ENCODE measurements at places on chromosomes 6 and 20.

- no peak for DNase-seq
Measured at GRCh38 chr6:145886228-145886956, 71.8 kb upstream of the FBXO30 start.

- DNase-seq: no peak
Measured at GRCh38 chr6:149545258-149545753, 537 bp downstream of the PPIL4 start.

DNA sequence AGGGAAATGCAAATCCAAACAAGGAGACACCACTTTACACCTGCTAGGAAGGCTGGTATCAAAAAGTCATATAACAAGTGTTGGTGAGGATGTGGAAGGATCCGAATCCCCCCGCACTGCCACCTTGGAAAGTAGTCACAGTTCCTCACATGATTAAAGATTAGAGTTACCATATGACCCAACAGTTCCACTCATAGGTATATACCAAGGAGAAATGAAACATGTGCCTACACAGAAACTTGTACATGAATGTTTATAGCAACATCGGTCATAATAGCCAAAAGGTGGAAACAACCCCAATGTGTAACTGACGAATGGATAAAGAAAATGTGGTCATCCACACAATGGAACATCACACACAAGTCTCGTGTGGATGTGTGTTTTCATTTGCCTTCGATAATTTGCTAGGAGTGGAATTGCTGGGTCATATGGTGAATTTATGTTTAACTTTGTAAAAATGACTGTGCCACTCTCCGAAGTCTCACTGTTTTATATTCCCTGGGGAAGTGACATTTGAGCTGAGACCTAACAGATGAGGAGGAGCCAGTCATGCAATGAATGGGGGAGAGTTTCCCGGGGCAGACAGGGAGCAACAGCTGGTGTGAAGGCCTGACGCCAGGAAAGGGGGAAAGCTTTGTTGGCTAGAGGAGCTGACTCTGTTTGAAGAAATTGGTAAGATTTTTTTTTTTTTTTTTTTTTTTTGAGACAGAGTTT, 125.9 kb upstream of the MLN start:
- no peak for DNase-seq

DNA sequence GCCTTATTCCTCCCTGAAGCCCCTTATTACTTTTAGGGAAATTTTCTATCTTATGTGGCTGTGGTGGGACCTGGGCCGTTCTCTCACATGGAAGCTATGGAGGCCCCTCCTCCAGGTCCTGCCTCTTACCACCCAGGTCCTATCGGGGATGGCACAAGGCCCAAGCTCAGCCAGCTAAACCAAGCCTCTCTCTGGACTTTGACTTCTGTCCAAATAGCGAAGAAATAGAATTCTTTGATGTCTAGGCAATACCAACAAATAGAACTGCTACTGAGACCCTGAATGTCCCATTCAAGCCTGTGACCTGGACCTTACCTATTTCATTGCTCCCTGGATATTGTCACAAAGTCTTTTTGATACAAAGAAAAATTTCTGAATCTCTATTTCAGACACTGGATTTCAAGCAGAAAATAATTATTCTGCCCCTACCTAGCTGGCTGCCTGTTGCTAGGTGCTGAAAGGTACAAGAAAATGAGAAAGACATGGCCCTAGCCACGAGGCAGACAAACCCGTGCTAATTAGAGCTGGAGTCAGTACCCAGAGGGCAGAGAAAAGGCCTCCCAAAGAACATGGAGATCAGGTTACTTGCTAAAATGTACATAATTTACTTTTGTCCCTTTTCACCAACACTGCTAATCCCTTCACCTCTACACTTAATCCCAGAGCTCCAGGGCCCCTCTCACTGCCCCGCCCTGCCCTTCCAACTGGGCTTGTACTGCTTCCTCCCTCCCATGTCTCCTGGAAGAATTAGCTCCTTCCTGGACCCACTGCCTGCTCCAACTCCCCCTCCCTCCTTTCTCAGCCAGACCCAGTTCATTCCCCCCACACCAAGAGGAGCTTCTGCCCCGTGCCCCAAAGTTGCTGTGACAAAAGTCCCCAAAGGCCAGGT, 15.5 kb upstream of the NNAT start:
- DNase-seq: no peak

- peak; percentile 44 for DNase-seq
Measured at GRCh38 chr20:63495741-63496595, 2.9 kb downstream of the EEF1A2 start.

DNA sequence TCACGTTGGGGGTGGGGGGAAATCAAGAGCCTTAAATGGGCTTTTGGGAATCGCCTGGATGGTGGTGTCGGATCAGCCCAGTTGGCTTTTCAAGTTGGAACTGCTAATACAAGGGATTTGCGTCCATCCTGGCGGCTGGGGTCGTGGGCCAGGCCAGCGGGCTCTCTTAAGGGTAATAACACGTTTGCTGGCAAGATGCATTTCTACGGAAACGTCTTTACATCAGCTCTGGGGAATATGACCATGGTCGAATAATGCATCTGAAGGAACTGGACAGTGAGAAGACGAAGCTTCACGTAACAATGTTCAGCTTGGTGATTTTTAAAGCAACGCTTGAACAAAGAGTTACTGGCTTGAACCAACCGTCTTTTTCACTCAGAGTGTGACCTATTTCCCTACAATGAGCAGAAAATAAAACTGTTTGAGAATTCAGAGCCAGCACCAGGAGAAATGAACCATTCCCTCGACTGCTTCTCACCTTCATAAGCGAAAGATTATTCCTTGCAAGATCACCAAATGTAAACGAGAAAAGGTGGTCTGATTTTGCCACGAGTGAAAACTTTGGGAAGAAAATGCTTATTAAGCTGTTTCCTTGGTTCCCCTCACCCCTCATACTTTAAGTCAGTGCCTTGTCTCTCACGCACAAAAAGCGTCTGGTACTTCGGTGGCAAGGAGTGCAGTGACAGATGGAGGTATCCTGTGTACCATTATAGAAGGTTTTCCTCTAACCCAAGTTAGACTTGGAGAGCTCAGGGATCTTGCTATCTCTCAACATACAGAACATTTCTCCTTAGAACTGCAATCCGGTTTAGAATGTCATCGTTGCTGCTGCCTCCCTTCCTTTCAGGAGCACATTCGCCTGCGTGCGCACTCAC, 1.4 kb upstream of the MARCKS start:
- no peak for DNase-seq

GRCh38 chr6:8904754-8905153, 469.4 kb upstream of the SLC35B3 start:
- no peak for DNase-seq

DNA sequence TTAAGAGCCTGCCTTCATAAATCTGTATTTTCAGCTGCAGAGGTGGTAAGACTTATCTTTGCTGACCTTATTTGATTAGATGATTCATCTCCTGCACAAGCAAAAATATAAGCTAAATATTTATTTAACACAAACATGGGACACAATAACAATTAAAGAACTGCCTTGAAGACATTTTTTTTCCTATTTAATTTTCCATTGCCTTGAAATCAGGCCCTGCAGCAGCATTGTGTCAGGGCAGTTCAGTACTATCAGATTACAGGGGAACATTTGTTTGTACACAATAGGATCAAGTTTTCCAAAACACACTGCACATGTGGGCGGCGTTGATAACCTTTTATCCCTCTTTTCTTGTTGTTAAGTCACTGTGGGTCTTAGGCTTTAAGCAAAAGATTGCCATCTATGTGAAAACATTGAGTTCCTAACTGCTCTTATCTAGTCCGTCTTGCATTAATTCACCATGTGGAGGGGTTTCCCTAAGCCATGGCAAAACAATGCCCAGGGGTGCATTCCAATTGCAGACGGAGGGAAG, 7.4 kb downstream of the ADGRF5 start:
- DNase-seq: no peak

GRCh38 chr20:44600301-44600700, 17.9 kb downstream of the PKIG start:
- DNase-seq: no peak

DNA sequence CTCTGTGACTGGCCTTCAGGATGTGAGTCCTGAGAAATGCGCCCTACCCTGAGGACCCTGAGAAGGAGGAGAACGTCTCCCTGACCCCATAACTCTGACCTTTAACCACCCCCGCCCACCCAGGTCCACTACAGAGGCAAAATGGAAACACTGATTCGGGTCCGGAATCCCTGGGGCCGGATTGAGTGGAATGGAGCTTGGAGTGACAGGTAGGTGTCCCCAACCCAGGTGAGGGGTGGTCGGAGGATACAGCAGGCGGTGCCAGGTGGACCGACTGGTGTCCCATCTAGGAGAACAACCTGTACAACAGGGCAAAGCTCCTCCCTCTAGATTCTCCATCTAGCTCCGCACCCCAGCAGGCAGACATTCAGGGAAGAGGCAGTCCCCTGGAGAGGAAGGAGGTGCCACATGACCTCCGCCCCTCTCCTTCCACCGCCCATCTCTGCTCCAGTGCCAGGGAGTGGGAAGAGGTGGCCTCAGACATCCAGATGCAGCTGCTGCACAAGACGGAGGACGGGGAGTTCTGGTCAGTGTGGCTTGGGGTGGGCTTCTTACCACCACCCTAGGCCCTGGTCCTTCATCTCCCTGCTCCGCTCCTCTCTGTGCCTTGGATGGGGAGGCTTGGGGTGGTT, 17.6 kb downstream of the CAPN11 start:
- no peak for DNase-seq

- DNase-seq: no peak
Measured at GRCh38 chr6:63267828-63268227, 52.0 kb downstream of the LGSN start.

GRCh38 chr6:168248148-168248620, 71.4 kb downstream of the DACT2 start:
- no peak for DNase-seq

DNA sequence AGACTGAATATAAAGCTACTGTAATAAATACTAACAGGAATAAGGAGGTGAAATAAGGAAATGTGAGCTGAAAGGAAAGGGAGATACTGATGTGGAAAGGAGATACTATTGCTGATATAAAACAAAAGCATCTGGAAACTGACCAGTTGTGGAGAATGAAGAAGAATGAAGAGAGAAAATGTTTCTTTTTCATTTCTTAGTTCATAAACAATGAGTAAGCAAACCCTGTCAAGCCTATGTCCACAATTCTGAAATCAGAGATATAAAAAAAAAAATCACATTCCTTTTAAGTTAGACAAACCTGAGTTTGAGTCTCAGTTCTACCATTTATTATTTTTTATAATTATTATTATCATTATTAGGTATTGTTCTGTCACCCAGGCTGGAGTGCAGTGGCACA, 121.6 kb upstream of the GJE1 start:
- DNase-seq: no peak

- no peak for DNase-seq
Measured at GRCh38 chr20:16363506-16364319, 209.5 kb downstream of the KIF16B start.

- no peak for DNase-seq
Measured at GRCh38 chr6:167576828-167577503, 249.7 kb upstream of the AFDN start.

DNA sequence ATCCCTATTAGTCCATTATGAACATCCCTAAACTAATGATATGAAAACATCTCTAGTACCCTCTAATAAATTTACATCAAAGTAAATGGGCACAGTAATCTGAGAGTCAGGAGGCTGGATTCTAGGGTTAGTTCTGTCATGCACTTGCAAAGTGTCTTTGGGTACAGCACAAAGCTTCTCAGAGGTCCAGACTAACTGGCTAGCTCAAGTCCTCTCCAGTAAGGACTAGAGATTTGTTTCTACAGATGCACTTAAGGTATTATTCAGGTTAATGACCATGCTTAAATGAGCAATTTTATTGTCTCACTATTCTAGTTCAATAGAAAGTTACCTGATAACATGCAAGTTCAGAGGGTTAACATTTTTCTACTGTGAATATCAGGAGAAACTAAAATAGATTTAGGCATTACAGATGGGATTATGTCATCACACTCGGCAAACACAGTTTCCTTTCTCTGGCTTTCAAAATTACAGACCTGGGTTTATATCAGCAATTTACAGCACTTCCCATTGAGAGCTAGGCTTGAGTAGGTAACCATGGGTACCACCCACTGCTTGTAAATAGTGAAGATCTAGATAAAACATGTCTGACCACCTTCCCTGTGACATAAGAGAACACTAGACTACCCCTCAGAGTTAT, 402.9 kb upstream of the RUNX2 start:
- DNase-seq: no peak

DNA sequence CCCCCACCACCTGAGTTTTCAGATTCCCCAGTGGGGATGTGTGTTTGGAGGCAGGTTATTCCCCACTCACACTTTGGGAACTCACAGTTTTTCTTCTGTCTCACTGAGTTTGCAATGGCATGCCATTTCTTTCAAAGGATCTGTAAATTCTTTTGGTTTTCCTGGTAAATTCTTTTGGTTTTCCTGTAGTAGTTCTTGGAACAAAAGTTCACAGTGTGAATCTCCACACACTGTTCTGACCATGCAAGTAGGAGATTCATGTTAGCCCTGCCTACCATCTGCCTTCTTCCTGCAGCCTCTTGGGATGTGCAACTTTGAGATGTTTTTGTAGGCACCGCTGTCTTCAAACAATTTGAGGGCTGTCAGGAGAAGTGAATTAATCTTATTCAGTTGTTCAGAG, 165.6 kb upstream of the OGFRL1 start:
- no peak for DNase-seq

DNA sequence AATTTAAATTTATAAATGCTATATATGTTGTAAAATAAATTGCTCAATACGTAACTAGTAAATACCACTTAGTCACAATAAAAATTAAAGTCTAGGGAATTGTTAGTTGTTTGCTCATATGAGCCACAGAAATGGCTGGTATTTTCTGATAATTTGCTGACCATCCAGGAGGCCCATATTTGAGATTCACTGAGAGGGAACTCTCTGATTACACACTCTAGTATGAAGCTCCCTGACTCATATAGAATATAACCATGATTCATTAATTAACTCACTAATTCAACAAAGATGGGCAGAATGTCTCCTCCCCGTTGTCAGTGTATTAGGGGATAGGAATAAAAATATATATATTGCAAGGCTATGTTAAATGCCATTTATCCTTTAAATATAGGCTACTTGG, 46.6 kb upstream of the TMEM30A start:
- no peak for DNase-seq

GRCh38 chr6:44004136-44004535, 123.1 kb downstream of the MRPL14 start:
- no peak for DNase-seq

- no peak for DNase-seq
Measured at GRCh38 chr6:106315765-106316374, 9.7 kb downstream of the ATG5 start.

DNA sequence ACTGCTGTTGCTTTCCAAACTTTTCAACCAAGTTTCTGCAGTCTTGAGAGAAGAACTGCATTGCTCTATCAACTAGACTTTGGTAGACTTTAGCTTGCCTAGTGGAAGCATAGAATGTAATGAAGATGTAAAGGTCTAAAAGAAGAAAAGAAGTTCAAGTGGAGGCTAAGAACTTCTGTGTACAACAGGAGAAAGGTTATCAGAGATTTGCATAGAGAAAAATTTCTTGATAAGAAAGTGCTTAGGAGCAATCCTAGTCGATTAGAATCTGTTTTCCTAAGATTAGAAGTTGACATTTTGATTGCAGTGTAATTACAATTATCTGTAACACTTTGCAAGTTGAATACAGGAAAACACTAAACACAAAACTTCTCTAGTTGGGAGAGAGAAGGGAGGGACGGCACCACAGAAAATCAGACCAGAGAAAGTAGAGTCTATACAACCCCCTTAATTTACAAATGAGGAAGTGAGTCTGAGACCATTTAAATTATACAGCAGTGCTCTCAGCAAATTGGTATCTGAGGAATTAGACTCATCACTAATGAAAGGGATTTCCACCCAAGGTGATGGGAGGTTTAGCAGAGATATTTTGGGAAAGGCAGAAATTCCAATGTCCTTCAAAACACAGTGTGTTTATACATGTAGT, 194.3 kb upstream of the MARCKS start:
- no peak for DNase-seq

- DNase-seq: no peak
Measured at GRCh38 chr20:38075161-38075998, 41.8 kb downstream of the RPRD1B start.
